B cell (primary cell): ENCODE measurements at places on chromosomes 6 and 20. TPM values are rescaled to one million over a fixed set of nuclear protein-coding genes. Genes with fewer than 3 reads are reported as not detected.

Gene MMP24
- polyA plus RNA-seq = not detected in 2 replicates

Gene PREX1
- polyA plus RNA-seq = 66.7 and 79.1 TPM in 2 replicates

Gene RAET1G
- not detected in 2 replicates for polyA plus RNA-seq

Gene TXLNB
- 1.4 and 3.4 TPM in 2 replicates for polyA plus RNA-seq

Gene MROH8
- polyA plus RNA-seq = 3.8 and 4.0 TPM in 2 replicates

Gene PDE10A
- polyA plus RNA-seq = not detected in 2 replicates

GRCh38 chr20:57694481-57694880 is 15.3 kb downstream of the PMEPA1 start:
- no peak overlapping the region for H3K27ac ChIP-seq
- no peaks in the 10 kb centered on the region for H3K27me3 ChIP-seq
- peaks cover 13% of the 10 kb centered on the region for H3K36me3 ChIP-seq
- no peak overlapping the region for H3K4me3 ChIP-seq

DNA sequence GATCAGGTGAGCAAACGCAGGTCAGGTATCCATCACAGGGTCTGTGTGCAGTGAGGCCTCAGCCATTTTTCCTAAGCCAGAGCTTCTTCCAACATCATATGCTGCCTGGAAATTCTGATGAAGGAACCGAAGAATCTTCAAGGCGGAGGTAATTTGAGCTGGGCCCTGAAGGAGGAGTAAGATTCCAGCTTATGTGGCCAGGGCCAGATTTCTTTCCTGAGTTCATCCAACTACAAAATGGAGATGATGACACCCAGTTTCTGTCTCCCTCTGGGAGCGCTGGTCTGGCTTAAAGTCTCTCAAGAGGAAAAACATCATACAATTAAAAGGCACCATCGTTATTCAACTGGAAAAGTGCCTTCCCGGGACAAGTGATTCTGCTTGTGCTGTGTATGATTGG is 6.9 kb upstream of the MANBAL start:
- no peak overlapping the region for H3K27ac ChIP-seq
- H3K4me3 ChIP-seq = no peak overlapping the region
- no peaks in the 10 kb centered on the region for H3K27me3 ChIP-seq
- H3K36me3 ChIP-seq = no peaks in the 10 kb centered on the region
- H3K4me1 ChIP-seq = peaks cover 4% of the 10 kb centered on the region
- no peak for DNase-seq

DNA sequence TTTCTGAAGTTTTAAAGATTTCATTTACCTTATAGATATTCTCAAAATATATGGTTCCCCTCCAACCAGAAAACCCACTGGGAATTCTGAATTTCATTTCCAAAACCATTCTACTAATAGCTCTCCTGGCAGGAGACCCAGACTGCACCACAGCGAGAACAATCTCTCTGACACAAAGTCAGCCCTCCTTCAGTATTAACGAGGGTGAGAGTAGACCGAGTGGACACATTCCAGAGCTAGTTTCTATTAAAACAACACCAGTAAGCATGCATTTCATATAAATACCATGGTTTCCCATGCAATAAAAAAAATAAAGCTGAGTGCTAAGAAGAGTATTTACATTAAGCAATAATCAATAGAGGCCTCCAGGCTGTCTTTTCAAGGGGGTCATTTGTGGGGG is 899.6 kb upstream of the SLC35B3 start:
- no peaks in the 10 kb centered on the region for H3K27me3 ChIP-seq
- no peak for DNase-seq
- H3K36me3 ChIP-seq = no peaks in the 10 kb centered on the region
- H3K27ac ChIP-seq = no peak overlapping the region
- H3K4me3 ChIP-seq = no peak overlapping the region

GRCh38 chr6:22673474-22673873 is 104.1 kb downstream of the HDGFL1 start:
- DNase-seq = no peak
- H3K36me3 ChIP-seq = no peaks in the 10 kb centered on the region
- H3K4me1 ChIP-seq = no peaks in the 10 kb centered on the region

DNA sequence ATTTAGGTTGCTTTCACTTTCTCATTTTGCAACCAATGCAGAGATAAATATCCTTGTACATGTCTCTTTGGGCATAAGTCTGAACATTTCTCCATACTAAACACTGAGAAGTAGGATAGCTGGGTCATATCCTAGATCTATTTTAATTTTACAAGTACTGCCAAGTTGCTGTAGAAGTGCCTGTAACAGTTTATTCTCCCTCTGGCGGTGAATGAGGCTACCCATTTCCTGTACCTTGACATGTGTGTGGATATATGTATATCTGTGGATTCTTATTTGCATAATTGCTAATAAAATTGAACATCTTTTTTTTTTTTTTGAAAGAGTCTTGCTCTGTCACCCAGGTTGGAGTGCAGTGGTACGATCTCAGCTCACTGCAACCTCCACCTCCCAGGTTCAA is 48.0 kb upstream of the PNRC1 start:
- H3K4me3 ChIP-seq = no peak overlapping the region
- H3K27me3 ChIP-seq = peaks cover 6% of the 10 kb centered on the region
- no peak for DNase-seq
- H3K27ac ChIP-seq = no peak overlapping the region
- no peaks in the 10 kb centered on the region for H3K4me1 ChIP-seq

DNA sequence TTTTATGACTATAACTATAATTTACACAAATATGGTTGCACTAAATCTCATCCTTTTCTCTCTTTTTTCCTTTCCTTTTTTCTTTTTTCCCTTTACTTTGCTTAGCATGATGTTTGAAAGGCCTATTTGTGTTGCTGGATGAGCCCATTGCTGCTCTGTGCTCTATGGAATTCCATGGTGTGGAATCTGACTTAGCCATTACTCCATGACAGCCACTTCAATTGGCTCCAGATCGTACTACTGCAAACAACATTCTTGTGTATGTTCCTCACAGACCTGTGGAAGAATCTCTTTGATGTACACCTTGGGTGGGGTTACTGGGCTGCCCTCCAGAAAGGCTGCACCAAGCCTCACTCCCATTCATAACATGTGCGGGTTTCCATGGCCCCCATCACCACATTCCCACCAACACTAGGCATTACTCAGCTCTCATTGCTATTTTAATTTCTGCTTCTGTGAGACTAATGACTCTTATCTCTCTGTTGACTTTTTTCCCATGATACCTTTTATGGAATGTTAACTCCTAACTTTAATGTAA is 979.0 kb downstream of the KIF16B start:
- DNase-seq = no peak
- no peaks in the 10 kb centered on the region for H3K4me1 ChIP-seq
- H3K27me3 ChIP-seq = no peaks in the 10 kb centered on the region
- H3K4me3 ChIP-seq = no peak overlapping the region

DNA sequence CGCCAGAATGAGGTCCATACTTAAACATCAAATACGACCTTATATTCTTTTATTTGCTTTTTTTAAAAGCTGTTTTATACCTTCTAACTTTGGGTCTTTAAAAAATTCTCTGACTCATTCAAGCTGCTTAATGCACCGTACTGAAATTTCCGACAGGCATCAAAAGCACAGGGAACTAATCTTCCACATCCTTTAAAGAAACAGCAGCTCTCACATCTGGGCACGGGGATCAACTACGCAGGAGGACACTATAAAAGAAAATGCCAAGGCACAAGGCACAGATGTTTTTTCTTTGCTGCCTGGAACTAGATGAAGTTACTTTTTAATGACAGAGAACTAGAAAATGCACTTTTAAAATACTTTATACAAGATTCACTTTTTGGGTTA is 112.4 kb upstream of the ARG1 start:
- no peak overlapping the region for H3K4me3 ChIP-seq
- H3K4me1 ChIP-seq = no peaks in the 10 kb centered on the region
- DNase-seq = no peak
- H3K27me3 ChIP-seq = no peaks in the 10 kb centered on the region
- no peaks in the 10 kb centered on the region for H3K36me3 ChIP-seq

GRCh38 chr6:90072501-90072900 is 178.2 kb downstream of the GJA10 start:
- H3K27me3 ChIP-seq = no peaks in the 10 kb centered on the region
- peak overlapping the region; percentile 26 for H3K27ac ChIP-seq
- H3K4me1 ChIP-seq = peaks cover 13% of the 10 kb centered on the region
- peaks cover 3% of the 10 kb centered on the region for H3K36me3 ChIP-seq
- no peak overlapping the region for H3K4me3 ChIP-seq

DNA sequence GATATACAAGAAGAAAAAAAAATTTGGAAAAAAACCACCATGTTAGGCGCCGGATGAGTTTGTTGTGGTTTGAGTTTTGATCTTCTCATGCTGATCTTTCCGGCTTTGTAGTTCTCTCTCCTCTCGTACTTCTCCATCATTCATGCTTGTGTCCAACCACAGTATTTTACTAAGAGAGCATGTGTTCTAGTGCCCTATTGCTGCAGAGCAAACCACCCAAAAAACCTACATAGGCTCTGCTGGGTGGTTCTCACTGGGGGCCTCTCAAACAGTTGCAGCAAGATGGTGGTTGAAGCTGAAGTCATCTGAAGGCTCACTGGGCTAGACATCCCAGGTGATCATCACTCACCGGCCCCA is 404.2 kb downstream of the PLCB1 start:
- H3K36me3 ChIP-seq = no peaks in the 10 kb centered on the region
- peaks cover 18% of the 10 kb centered on the region for H3K4me1 ChIP-seq
- H3K27me3 ChIP-seq = no peaks in the 10 kb centered on the region
- peak; percentile 15 for DNase-seq

DNA sequence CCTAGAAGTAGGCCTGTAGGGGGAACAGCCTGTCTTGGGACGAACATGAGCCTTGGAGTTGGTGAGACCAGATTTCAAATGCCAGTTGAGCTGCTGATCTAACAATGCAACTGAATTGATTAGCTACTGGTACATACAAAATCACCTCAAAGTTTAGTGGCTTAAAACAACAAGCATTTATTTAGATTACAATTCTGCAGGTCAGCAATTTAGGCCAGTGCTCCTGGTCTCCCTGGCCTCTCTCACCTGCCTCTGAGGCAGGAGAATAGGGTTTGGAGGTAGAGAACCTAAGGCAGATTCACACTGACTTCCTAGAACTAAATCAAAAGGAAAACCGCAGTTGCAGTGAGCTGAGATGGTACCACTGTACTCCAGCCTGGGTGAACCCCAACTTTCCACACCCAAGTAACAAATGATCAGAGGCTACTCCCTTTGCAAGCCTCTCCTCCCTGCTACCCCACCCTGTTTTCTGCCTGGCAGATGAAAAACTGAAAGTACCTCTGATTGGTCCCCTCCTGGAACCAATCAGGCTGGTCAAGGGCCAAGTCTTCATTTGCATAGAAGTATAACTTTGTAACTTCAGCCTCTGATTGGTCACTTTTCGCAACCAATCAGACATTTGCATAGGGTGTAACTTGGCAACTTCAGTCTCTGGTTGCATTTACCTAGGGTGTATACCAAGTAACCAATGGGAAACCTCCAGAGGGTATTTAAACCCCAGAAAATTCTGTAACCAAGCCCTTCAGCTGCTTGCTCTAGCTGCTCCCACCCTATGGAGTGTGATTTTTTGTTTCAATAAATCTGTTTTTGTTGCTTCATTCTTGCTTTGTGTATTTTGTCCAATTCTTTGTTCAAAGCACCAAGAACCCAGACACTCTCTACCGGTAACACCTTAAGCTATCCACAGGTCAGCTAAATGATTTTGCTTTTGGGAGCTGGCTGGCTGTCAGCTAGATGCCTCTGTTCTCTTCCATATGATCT is 8.1 kb upstream of the UBR2 start:
- no peak overlapping the region for H3K4me3 ChIP-seq
- no peaks in the 10 kb centered on the region for H3K27me3 ChIP-seq
- H3K4me1 ChIP-seq = no peaks in the 10 kb centered on the region
- DNase-seq = no peak
- no peaks in the 10 kb centered on the region for H3K36me3 ChIP-seq
- no peak overlapping the region for H3K27ac ChIP-seq

- H3K4me3 ChIP-seq = peak overlapping the region; percentile 23
- peak; percentile 89 for DNase-seq
Measured at GRCh38 chr6:36962874-36963273, 8.3 kb downstream of the PI16 start.

- no peak for DNase-seq
- H3K4me3 ChIP-seq = no peak overlapping the region
- peaks cover under 1% of the 10 kb centered on the region for H3K4me1 ChIP-seq
- no peak overlapping the region for H3K27ac ChIP-seq
Measured at GRCh38 chr6:151294561-151295101, 54.9 kb downstream of the AKAP12 start.

DNA sequence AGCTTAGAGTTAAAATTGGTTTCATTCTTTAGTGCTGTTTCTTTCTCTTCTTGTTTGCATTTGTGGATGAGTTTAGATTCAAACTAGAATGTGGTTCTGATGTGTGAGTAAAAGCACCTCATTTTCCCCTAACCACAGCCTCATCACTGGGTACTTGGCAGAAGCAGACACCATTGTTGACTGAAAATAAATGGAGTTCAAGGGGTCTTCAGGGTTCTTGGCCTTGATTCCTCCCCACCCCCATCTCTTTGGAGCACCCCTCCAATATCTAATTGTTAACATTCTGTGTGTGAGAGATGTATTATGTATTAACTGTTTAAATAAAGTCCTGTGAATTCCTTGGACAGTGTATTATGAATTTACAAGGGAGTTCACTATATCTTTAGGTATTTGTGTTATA is 59.6 kb downstream of the JARID2 start:
- H3K4me1 ChIP-seq = peaks cover 73% of the 10 kb centered on the region
- H3K4me3 ChIP-seq = no peak overlapping the region
- no peak overlapping the region for H3K27ac ChIP-seq
- no peaks in the 10 kb centered on the region for H3K27me3 ChIP-seq
- H3K36me3 ChIP-seq = no peaks in the 10 kb centered on the region

GRCh38 chr6:113530769-113531168 is 326.4 kb upstream of the MARCKS start:
- H3K27me3 ChIP-seq = no peaks in the 10 kb centered on the region
- no peaks in the 10 kb centered on the region for H3K4me1 ChIP-seq
- H3K36me3 ChIP-seq = no peaks in the 10 kb centered on the region
- H3K27ac ChIP-seq = no peak overlapping the region
- H3K4me3 ChIP-seq = no peak overlapping the region
- no peak for DNase-seq

- no peaks in the 10 kb centered on the region for H3K27me3 ChIP-seq
- H3K27ac ChIP-seq = no peak overlapping the region
- DNase-seq = no peak
- no peaks in the 10 kb centered on the region for H3K36me3 ChIP-seq
- H3K4me1 ChIP-seq = no peaks in the 10 kb centered on the region
Measured at GRCh38 chr6:113182370-113183141, 674.6 kb upstream of the MARCKS start.

- no peak overlapping the region for H3K27ac ChIP-seq
- no peak overlapping the region for H3K4me3 ChIP-seq
- no peaks in the 10 kb centered on the region for H3K36me3 ChIP-seq
- H3K27me3 ChIP-seq = no peaks in the 10 kb centered on the region
- no peak for DNase-seq
- H3K4me1 ChIP-seq = no peaks in the 10 kb centered on the region
Measured at GRCh38 chr6:20708367-20709124, 174.3 kb downstream of the CDKAL1 start.

DNA sequence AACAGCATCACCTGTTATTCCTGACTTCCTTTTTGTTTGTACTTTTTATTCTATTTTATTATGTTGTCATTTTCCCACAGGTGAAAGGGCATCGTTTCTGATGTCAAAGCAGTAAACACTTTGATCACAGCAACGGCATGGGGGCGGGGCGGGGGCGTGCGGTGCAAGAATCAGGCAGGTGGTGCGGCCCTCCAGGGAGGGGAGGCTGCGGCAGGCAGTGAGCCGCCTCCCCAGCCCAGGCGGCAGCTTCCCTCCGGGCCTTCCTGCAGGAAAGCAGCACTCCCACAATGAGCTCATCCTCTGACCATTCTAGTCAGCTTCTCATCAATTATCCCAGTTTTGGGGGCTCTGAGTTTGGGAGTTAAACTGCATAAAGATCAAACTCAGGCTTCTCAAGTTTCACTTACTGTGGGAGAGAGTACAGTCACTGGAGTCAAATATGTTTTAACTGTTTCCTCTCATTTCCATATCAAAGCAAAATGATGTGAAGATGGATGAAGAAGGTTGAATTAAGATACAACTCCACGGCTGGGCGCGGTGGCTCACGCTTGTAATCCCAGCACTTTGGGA is 608.4 kb upstream of the AGPAT4 start:
- H3K36me3 ChIP-seq = no peaks in the 10 kb centered on the region
- H3K4me1 ChIP-seq = no peaks in the 10 kb centered on the region
- no peaks in the 10 kb centered on the region for H3K27me3 ChIP-seq
- no peak overlapping the region for H3K27ac ChIP-seq
